EL (cell line): ENCODE measurements at places on chromosomes 2 and 18.

- DNase-seq, result no peak
These were observed 109.6 kb downstream of the GLI2 start for GRCh38 chr2:120845277-120845676.

DNA sequence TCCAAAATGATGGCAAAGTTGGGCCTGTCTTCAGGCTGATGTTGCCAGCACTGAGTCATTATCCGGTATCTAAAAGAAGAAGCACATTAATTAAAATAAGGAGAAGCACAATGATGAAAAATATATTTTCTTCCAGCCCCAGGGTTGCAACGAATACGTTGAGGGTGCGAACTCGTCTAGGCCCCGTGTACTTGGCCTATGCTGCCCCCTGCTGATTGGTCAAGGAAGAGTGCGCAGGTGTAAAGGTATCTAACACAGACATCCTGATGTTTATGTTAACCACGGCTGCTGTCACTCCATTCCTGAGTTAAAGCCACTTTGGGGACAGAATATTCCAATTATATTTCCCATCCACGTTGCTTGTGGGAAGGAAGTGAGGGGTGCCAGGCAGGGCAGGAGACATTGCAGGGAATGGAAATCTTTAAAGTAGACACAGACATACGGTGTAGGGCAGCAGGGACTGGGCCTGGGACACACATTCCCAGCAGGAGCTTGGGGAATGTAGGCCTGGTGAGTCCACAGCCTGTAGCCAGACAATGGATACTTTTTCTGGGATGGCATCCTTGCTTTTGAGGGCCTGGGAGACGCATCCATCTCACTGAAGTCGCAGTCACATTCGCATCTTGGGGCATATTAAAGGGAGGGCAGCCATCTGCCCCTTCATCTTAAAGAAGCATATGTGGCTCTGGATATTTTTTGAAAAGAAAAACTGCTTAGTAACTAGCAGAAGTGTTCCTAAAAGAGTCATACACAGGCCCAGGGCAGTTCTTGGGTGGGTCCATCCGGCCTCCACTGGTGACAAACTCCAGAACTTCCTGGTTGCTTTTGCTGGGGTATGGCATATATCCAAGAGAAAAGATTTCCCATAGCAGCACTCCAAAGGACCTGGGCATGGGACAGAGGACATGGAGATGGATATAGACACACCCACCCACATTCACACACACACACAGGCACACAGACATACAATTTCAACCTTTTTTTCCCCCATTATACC lies 81.9 kb downstream of the CLIP4 start:
- DNase-seq, result peak; percentile 63

DNA sequence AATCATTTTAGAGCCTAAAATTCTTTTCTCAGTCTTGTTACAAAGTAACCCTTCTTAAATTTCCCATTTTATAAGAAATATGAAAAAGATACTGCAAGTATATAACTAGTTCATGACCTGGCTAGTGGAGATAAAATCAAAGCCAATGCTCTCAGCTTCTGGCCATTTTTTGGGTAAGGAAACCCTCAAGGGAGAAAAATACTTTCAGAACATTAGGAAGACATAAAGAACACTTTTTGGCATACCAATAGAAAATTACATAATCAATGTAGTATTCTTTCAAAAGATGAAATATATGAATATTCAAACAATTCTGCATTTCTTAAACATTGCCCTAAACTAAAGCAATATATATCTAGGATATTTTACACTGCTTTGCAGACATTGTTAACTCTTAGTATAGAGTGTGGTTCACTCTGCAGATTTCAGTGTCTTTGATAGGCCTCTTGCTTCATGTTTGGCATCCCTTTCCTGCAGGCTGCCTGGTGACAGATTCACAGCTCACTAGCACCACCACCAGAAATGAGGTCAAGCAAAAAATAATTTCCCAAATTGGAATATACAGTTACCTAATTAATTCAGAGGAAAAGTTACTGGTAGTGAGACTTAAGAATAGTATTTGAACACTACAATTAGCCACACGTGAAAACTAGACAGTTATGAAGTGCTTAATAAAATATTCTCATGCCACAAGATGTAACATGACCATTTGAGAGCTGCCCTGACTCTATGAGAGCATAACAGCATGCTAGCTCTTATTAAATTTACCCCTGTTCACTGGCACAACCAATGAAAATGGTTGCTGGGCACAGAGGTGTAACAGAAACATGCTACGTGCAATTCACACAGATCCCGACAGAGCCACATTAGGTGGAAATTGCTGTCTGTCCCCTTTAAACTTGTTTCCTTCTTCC lies 36.0 kb downstream of the PAIP2B start:
- peak; percentile 7 for DNase-seq

DNA sequence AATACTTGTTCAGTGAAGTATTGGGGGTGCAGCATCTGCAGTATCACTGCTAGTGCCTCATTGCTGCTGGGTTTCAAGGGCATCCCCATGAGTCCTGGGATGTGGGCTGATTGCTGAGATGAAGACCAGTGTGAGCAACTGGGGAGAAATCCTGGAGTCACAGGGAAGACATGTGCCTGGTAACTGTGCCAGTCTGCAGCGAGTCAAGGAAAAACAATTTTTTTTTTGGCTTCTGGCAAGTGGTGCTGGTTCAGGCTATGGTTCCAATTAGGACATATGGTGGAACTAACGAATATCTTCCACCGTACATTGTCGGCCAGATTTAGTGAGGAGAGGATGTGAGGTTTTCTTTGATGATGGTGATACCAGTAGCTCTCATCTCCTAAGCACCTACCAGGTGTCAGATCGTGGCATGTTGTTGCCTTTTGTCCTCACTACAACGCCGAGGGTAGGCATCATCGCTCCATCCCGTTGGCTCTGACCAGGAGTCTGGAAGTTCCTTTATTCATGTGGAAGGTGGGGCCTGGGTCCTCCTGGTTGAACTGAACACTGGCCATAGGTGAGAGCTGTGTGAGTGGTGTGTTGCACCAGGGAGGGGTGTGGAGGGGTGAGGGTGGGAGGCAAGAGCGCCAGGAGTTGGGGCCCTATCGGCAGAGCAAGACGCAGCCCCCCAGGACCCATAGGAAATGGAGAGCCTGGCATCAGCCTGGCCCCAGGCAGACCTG lies 118.0 kb upstream of the HS6ST1 start:
- no peak for DNase-seq

- DNase-seq, result no peak
These were observed 515.3 kb downstream of the DSC3 start for GRCh38 chr18:30527226-30527625.

DNA sequence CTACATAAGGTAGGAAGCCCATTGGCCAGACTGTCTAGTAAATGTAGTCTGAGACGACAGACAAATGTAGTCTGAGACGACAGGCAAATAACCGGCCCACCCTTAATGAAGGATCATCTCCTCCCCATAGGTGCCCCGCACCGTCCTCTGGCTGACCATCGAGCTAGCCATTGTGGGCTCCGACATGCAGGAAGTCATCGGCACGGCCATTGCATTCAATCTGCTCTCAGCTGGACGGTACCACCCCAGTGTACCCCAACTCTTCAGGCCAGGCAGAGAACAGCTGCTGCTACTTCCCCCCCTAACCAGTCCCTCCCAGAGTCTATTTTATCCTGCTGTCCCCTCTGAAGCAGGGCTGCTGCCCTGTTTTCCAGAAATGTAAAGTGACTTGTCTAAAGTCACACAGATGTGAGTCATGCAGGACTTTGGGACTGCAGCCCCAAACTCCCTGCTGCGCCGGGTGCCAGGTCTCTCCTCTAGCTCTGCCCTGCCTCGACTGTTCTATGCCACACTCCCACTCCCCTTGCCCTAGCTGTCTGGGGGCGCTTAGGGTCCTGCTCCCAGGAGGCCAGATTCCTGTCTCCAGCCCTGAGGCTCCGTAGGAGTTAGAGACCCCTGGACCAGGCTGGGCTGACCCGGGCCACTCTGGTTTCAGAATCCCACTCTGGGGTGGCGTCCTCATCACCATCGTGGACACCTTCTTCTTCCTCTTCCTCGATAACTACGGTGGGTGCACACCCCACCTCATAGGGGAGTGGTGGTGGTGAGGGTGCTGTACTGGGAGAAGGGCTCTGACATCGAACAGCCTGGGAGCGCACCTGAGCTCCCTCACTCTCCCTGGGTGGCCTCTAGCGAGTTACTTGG lies 4.7 kb downstream of the SLC11A1 start:
- no peak for DNase-seq

DNA sequence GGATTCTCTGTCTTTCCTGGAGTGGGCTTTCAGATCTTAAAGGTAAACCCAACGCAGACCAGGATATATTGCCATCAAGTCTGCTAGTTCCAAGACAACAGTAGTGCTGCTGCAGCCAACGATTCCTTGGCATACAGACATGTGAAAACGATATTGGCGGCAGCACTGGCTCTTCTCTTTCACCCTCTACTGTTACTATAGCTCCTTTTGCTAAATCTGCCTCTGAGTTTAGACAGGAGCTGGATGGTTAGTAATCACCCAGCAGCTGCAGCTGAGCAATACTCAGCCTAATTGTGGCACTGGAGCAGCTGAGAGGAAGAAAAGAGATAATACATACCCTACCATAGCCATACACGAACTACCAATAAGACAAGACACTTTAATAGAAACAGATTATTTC lies 4.0 kb downstream of the YES1 start:
- no peak for DNase-seq

DNA sequence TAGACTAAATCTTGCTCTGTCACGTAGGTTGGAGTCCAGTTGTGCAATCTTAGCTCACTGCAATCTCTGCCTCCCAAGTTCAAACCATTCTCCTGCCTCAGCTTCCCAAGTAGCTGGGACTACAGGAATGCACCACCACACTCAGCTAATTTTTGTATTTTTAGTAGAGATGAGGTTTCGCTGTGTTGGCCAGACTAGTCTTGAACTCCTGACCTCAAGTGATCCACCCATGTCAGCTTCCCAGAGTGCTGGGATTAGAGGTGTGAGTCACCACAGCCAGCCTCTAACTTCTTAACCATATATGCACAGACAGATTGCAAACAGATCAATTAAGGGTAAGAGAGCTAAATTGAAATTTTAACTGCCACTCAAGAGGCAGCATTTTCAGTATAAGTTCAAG lies 22.1 kb upstream of the CNGA3 start:
- peak; percentile 52 for DNase-seq

DNA sequence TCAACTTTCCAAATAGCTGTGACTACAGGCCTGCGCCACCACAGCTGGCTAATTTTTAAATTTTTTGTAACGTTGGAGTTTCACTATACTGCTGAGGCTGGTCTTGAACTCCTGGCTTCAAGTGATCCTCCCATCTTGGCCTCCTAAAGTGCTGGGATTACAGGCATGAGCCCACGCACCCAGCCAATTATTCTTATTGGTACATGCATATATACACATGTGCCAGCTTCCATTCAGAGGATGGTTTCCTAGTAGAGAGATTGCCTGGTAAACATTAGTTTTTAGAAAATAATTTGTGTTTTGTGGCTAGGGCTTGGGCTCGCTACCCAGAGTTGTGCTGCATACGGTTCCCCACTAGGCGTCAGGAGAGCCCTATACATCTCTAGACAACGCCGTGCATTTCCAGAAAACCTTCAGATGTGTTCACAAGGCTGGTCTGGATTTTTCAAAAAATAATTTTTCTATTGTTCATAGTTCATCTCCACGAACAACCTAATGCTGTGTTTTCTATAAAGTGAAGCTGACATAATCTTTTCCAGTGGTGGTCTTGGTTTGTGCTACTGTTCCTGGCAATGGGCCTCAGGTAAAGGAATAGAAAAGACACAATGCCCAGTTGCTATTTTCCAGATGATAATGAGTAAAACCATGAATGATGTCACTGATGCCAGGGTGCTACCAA lies 14.6 kb upstream of the AFG3L2 start:
- peak; percentile 71 for DNase-seq

- peak; percentile 11 for DNase-seq
These were observed 892 bp downstream of the CELF4 start for GRCh38 chr18:37564711-37565100.

DNA sequence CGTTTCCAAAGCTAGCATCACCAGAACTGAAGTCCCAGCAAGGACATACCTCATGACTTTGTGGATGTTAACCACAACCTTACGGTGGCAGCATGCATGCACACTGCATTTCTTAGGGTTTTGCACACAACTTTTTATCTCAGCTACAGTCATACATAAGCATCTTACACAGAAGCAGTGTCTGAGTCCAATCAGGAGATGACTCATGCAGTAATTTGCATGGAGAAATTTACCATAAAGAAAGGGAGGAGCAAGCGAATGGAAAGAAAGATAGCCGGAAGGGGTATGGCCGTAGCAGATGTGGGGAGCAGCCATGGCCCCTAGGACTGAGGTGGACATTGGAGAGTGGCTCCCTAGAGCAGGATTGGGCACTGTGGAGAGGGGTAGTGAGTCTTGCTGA lies 522.5 kb downstream of the GALR1 start:
- DNase-seq, result no peak

GRCh38 chr2:196990788-196991461 lies 64.4 kb upstream of the PGAP1 start:
- DNase-seq, result no peak

DNA sequence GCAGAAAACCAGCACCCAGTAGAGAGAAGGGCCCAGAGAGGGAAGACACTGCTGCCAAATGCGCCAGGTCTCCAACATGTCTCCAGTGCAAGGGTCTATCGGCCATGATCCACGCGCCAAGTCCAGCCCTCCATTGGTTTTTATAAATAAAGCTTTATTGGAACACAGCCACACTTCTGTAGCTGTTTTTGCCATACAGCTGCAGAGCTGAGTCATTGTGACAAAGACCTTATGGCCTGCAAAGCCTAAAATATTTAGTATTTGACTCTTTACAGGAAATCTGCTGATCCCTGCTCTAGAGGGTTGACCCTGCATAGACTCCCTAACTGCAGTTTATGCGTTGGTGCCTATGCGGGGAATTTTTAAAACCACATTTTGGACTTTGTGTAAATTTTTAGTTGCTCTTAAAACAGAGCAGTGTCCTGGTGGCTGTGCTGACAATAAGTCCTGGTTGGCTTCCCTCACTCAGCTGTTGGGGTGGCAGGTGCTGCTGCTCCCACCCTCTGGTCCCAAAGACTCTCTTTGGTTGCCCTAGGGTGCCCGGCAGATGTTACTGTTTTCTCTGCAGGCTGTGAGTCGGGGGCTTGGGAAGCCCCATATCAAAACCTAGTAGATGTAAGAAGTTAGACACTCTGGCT lies 154.9 kb downstream of the CTIF start:
- peak; percentile 34 for DNase-seq

- DNase-seq, result no peak
These were observed 612.3 kb upstream of the FANCL start for GRCh38 chr2:58853420-58853819.

DNA sequence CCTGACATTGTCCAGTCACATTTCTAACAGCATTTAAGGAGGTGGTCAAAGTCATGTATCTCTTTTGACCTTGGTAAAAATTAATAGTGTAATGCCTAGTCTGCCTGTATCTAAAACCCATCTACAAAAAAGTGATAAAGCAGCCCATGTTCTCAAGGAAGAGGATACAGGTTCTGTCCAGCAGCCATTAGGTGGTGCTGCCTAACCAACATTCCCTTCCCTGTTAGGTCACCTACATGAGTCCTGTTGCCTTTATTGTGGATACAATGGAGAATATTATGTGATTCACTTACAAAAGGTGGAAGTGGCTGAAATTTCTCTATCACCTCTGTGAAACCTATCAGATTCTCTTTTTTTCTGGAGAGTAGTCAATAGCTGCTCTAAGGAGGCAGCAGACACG lies 52.5 kb downstream of the AQP4 start:
- DNase-seq, result peak; percentile 2

- DNase-seq, result peak; percentile 38
These were observed 141.8 kb downstream of the GRB14 start for GRCh38 chr2:164479460-164479859.

GRCh38 chr2:197108758-197109157 lies 182.3 kb upstream of the PGAP1 start:
- DNase-seq, result peak; percentile 93

- no peak for DNase-seq
These were observed 15.0 kb downstream of the KANSL3 start for GRCh38 chr2:96623116-96623515.
